ENCODE measurements at places on chromosomes 1 and 21. TPM values are rescaled to one million over a fixed set of nuclear protein-coding genes. Genes with fewer than 3 reads are reported as not detected.

Gene PROX1
- 1.3 TPM for total RNA-seq

Gene CLCA1
- not detected for total RNA-seq

Gene ARMH1
- total RNA-seq = 1.5 TPM

Gene PLXNA2
- total RNA-seq = 6.5 TPM

Gene KRTAP8-1
- not detected for total RNA-seq

Gene KRTAP19-1
- total RNA-seq = not detected

Gene CLCNKB
- total RNA-seq = not detected

Gene NCF2
- 14.4 TPM for total RNA-seq

Gene KCNJ9
- not detected for total RNA-seq

Gene NEXN
- 4.5 TPM for total RNA-seq

Gene HEYL
- total RNA-seq = not detected

Gene INTS7
- total RNA-seq = 16.8 TPM

Gene PALMD
- 36.7 TPM for total RNA-seq

Gene C8A
- not detected for total RNA-seq

Gene FAM163A
- total RNA-seq = not detected

Gene S100A14
- 813 TPM for total RNA-seq

Gene TDRD5
- total RNA-seq = not detected

Gene LIN28A
- not detected for total RNA-seq

Gene AMY1C
- not detected for total RNA-seq

Gene FALEC
- not detected for total RNA-seq

Gene HPDL
- 0.33 TPM for total RNA-seq

Gene SYT6
- total RNA-seq = not detected

Gene OR2L2
- 0.17 TPM for total RNA-seq

Gene LRRC39
- 0.17 TPM for total RNA-seq

Gene OR6K3
- not detected for total RNA-seq

Gene FCRL6
- total RNA-seq = not detected

Gene OR2L13
- not detected for total RNA-seq

Gene MYBPH
- not detected for total RNA-seq

Gene VAV3
- total RNA-seq = 26.2 TPM

Gene KRTAP13-2
- not detected for total RNA-seq

Gene LCE1E
- 4.3 TPM for total RNA-seq

Gene HMCN1
- total RNA-seq = 60.2 TPM

Gene ZNF683
- not detected for total RNA-seq

Gene ZNF678
- total RNA-seq = 4.1 TPM

Gene VWA5B1
- total RNA-seq = not detected

Gene CELA3A
- not detected for total RNA-seq

Gene PLA2G2D
- not detected for total RNA-seq

Gene KLHDC7A
- not detected for total RNA-seq
